ENCODE measurements at places on chromosomes 16 and 17.

DNA sequence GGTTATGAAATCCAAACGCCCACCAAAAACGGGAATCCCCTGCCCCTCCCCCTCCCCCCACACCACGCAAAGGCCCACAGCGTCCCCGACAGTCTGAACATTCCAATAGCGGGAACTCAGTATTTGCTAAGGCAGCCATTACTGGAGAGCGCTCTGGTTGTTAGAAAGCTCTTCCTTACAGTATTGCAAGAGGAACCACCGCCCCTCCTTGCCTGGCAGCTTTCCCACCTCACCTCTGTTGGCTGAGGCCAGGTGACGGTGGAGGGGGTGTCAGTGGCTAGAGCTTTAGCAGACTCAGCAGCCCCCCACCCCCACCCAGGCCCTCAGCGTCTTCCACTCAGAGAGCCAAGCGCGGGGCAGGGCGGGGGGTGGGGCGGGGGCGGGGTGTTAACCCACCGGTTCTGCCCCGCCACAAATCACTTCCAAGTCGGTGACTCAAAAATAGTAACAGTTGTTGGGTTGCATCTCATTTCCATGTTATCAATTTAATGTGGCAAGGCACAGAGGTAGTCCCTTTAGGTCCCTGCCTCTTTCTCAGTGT lies 2.2 kb upstream of the PLEKHH3 start:
- DNase-seq, result no peak

GRCh38 chr16:12652924-12653323 lies 150.8 kb downstream of the CPPED1 start:
- no peak for DNase-seq

- DNase-seq, result no peak
Measured at GRCh38 chr16:86202760-86203426, 303.9 kb downstream of the IRF8 start.

GRCh38 chr17:47164263-47164662 lies 24.8 kb downstream of the CDC27 start:
- DNase-seq, result no peak

DNA sequence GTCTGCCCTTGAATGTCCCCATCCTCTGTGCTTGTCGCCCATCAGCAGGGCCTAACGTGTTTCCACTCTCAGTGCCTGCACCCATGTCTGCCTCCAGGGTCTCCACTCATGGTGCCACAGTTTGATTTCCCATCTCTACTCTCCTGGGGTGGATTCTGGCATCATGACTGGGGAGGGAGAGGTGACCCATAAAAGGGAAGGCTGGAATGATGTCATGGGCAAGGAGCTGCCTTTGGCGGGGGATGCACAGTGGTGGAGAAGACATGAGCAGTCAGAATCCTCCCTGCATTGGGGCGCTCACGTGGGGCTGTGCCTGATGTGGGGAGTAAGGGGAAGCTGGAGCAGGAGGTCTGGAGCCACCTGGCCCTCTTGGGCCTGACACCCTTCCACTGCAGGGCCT lies 100.9 kb downstream of the USP22 start:
- DNase-seq, result no peak

- DNase-seq, result no peak
Measured at GRCh38 chr16:10419701-10420100, 33.8 kb downstream of the ATF7IP2 start.

GRCh38 chr17:44604768-44605485 lies 47.6 kb downstream of the FZD2 start:
- DNase-seq, result no peak

DNA sequence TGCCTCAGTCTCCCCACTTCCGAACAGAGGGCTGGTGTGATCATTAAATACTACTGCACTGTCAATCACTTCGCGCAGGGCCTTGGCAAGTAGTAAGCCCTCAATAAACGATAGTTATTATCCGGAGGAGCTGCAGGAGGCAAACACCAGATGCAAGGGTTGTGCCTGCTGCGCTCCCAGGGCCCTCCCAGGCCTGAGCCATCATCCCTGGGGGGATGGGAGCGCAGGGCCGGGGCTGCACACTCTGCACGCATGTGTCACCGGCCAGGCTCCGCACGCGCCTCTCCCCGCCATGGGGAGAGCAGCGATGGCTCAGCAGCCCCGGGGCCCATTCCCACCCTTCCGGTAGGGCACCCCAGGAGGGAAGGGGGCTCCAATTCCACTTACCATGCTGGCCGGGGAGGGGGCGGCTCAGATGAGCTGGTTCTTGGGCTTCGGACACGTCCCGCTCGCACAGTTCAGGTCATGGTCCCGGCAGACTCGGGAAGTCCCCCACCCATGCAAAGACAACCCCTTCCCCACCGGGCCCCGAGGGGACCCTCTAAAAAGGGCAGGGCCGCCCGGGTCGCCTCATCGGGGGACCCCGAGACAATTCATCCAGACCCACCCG lies 681 bp downstream of the XPO6 start:
- peak; percentile 54 for DNase-seq

DNA sequence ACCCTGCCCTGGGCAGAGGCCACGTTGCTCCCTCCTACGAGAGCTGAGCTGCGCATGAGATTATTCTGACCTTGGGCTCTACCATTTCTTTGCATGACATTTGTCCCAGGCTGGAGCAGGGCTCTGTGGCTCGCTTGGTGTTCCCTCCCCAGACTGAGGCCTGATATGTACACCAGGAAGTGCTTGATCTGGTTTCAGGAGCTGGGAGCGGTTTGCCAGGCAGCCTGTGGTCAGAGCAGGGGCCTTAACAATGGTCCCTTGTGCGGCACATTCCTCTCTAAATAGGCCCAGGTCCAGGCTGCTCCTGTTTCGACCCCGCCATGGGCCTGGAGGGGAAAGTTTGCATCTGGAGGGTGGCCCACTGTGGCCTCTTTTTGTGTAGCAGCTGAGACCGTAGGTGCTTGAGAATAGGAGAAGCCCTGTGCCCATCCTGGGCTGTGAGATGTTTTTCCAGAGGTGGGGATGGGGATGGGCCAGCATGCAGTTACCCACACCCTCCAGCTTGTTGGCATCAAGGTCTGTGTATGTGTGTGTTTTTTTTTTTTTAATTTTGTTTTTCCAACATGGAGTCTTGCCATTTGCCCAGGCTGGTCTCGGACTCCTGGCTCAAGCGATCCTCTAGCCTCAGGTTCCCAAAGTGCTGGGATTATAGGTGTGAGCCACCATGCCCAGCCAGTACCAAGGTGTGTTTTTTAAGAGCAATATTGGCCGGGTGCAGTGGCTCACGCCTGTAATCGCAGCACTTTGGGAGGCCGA lies 253.9 kb downstream of the SEC14L1 start:
- no peak for DNase-seq

- DNase-seq, result no peak
Measured at GRCh38 chr16:804193-805048, 3.9 kb upstream of the GNG13 start.

- DNase-seq, result no peak
Measured at GRCh38 chr17:61314368-61315078, 85.1 kb upstream of the TBX2 start.
